CD4-positive, alpha-beta T cell treated with Interleukin-4 for 4 hours (primary cell): ENCODE measurements at places on chromosomes 1 and 21.

DNA sequence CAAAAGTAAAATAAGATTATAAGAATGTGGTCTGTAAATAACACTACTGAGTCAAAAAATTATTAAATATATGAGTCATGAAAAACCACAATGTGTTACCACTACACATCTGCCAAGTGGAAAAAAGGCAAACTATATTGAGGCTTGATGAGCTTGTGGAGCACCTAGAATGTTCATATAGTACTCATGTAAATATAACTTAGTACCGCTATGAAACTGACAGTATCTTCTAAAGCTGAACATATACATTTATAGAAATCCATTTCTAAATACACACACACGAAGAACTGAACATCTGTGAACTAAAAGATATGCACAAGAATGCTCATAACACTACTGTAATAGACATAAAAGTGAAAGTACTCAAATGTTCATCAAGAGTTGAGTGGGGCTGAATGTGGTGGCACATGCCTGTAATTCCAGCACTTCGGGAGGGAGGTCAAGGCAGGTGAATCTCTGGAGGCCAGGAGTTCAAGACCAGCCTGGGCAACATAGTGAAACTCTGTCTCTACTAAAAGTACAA, 18.5 kb upstream of the GBP3 start:
- peak; percentile 44 for DNase-seq

GRCh38 chr1:47656719-47657685, 219.2 kb downstream of the FOXD2 start:
- DNase-seq, result no peak

GRCh38 chr1:203128716-203129500, 1.4 kb downstream of the ADORA1 start:
- no peak for DNase-seq

DNA sequence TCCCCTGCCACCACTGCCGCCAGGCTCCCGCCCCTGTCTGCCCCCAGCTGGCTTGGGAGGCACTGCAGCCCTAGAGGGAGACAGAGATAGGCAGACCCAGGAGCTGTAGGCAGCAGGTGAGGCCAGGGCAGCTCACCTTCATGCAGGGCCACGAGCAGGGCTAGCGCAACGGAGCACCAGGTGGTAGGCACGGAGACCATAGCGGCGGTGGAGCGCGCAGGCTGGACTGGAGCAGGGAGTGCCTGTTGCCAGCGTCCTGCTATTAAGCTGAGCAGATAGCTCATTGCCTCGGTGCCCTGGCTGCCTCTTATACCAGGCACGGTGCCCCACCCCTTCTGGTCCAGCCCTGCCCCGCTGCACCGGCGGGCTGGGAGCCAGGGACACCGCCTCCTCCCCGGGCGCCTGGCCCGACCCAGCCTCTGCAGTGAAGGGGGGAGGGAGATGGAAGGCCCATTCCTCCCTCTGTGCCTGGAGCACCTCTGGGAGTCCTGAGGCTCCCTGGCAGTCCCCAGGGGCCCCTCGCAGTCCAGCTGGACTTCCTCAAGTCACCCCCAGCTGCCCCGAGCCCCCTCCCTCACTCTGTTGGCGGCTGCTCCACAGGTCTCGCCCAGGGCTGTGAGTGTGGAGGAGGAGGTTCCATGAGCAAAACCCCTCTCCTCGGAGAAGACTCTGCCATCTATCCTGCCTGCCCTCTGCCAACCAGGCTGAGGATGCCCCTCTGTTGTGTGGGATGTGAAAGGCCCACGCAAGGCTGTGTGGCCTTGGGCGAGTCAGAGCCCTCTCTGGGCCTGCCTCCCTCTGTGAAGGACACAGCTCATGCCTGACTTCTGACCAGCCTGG, at the start of gene EDN2:
Gene EDN2 (minus strand): TSS at position 282 of the 840 bp plus-strand sequence. CDS start 82 bp downstream, at position 200.
- DNase-seq, result no peak

- no peak for DNase-seq
Observed at GRCh38 chr1:42730002-42730401, 10.0 kb downstream of the CLDN19 start.

DNA sequence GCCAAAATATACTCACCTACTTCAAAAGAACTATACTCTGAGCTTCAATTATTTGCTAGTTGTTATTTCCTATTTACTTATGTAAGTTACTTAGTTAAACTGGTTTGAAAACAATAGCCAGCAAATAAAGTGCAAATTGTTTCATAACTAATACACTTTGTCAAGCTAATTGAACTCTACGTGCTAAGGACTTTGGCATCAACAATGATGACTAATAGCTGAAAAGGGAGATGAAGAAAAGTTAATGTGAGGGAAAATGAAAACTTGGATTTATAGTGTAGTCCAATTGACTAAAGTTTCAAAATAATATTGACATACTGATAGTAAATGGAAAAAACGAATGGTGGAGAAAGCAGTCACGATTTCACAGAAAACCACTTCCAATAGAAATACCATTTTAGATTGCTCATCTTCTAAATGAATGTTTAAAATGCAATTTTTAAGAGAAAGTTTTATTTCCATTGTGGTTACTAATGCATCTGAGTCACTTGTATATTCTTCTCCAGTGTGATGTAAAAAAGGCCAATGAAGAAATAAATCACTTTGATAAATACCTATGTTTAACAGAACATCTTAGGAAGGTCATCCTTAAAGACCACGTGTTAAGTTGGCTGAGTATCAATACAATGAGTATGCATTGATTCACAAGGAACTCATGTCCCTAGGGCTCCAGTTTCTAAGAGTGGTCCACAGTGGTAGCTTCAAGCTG, 455.2 kb downstream of the LTN1 start:
- no peak for DNase-seq

- DNase-seq, result no peak
Observed at GRCh38 chr1:109787211-109787844, 23.6 kb upstream of the EPS8L3 start.

GRCh38 chr1:167627615-167627864, 2.5 kb upstream of the RCSD1 start:
- no peak for DNase-seq

DNA sequence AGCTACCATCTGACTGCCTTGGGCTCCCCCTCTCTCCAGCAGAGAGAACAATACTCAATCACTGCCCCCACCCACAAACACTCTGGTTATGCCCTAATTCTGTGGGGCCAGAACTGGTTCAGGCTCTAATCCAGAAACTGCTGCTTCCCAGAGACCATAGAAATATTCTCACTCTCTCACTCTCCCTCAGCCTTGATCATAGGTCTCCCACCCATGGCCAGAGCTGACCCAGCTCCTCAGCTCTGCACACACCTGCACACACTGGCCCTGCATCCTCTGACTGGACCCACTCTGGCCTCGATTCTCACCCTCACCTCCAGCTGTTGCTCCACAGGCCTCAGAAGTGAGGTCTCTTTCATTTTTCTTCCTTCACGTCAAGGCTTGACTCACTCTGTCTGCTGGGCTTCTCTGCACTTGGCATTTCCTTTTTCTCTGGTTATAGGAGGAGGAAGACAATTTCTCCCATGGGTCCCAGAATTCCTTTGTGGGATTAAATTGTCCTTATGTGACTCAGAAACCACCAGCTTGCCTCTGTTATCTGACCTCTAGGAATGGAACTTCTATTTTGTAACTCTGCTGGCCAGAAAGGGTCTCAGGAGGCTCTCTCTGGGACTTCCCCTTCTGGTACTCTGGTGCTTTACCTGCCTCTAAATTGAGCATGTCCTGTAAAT, 15.6 kb upstream of the ZMYM6 start:
- DNase-seq, result no peak

- DNase-seq, result no peak
Observed at GRCh38 chr21:45536301-45537081, 5.7 kb downstream of the SLC19A1 start.

DNA sequence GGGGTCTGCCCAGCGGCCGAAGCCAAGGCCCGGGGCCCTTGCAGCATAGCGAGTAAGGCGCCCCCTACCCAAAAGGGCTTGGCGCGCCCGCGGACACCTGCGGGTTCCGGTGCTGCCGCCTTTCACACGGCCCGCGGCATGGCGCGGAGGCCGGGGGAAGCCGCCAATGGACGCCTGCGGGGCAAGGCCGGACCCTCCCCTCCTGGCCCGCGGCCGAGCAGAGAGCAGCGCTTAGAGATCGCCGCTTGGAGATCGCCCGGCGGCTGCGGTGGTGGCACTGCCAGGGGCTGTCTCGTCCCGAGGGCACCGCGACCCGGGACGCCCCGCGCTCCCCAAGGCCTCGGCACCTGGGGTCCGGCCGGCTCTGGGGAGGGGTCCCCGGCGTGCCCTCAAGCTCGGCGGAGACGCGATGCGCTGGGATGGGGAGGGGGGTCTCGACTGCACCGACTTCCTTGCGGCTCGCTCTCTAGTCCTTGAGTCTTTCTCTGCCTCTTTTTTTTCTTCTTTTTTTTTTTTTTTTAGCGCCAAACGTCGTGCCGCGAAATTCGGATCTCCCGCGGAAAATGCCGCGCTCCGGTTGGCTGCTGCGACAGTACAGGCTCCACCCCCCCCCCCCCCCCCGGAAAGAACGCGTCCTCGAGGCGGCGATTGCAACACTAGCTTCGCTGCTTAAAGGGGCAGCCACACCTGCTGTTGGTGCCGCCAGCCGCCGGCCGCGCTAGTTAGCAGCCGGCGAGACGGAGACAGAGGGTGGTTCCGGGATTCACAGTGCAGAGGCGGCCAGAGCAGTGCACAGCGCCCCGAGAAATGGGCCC, at the start of gene E2F2:
Gene E2F2 (minus strand): TSS at position 487 of the 815 bp plus-strand sequence. CDS start 440 bp downstream, at position 47.
- DNase-seq, result peak; percentile 87

DNA sequence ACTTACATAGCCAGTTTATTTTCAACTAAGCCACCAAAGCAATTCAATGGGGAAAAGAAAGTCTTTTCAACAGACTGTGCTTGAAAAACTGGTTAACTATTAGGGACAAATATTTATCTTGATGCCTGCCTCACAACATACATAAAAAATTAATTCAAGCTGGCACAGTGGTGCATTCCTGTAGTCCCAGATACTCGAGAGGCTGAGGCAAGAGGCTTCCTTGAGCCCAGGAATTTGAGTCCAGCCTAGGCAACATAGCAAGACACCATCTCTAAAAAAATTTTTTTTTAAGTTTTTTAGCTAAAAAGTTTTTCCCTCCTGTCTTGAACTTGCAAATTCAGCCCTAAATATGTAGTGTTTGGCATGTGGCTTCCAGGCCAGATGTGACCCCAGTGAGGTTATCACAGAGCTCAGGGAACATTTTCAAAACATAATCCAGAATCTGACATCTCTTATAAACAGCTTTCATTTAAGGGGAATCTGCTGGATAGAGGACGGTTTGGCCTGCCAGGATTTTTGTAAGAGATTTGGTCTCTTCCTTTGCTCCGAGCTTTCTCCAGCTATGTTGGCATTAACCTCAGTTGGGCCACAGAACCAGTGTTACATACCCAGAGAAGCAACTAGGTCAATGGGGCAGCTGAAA, 46.4 kb downstream of the COL6A1 start:
- DNase-seq, result no peak

DNA sequence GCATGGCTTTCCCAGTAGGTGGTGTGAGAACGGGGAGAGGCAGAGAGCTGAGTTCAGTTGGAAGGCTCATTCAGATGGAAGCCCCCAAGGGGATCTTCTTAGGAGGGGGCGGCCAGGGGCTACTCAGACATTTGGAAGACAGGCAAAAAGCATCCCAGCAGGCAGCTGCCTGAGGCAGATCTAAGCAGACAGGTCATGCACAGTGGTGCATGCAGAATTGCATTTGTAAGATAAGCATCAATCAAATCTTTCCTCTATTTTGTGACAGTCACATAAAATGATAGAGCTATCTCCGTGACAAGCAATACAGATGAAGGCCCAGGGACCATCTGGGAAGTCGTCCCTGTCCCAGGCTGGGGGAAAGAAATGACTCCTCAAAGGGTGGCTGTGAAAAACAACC, 3.8 kb downstream of the RAB3B start:
- no peak for DNase-seq

DNA sequence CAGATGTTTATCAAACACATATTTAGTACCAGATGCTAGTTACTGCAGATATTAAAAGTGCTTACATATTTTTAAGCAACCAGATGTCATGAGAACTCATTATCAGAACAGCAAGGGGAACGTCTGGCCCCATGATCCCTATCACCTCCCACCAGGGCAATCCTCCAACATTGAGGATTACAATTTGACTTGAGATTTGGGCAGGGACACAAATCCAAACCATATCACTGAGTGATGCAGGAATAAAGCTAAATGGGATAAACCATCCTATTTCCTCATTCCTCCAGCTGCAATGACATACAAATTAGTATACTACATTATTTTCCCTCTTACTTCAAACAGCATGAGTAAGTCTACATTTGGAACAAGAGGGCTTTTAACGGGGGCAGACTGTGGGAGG, 3.1 kb upstream of the KCNK2 start:
- DNase-seq, result no peak

DNA sequence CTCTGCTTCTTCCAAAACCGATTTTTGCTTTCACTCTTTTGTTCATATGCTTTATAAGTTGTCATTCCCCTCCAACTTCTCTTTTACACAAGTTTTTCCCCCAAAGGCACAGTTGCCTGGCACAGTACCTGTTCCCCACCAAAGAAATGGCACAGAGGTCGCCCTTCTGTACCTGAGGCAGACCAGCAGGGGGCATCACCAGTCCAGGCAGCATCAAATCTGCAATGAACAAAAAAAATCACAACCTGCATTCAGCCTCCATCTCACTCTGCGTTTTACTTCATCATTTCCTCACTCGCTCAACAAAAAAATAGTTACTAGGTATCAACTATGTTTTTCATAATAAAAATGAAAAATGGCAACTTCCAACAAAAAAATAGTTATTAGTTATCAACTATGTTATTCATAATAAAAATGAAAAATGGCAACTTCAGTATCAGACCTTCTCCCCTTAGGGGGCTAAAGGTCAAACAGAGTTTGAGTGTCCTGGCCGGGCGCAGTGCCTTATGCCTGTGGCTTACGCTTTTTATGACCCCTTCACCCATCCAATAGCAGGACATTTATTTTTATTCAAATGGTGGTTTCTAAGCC, 4.1 kb downstream of the EIF2D start:
- peak; percentile 48 for DNase-seq

- DNase-seq, result no peak
Observed at GRCh38 chr1:200704986-200705500, 33.6 kb upstream of the CAMSAP2 start.

GRCh38 chr1:25816112-25816718, 3.5 kb upstream of the MTFR1L start:
- DNase-seq, result no peak

DNA sequence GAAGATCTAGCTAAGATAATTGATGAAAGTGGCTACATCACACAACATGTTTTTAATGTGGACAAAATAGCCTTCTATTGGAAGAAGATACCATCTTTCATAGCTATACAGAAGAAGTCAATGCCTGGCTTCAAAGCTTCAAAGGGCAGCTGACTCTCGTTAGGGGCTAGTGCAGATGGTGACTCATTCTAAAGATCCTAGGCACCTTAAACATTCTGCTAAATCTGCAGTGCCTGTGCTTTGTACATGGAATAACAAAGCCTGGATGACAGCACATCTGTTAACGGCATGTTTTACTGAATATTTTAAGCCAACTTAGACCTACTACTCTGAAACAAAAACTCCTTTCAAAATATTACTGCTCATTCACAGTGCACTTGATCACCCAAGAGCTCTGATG, 65.6 kb upstream of the USP24 start:
- no peak for DNase-seq

DNA sequence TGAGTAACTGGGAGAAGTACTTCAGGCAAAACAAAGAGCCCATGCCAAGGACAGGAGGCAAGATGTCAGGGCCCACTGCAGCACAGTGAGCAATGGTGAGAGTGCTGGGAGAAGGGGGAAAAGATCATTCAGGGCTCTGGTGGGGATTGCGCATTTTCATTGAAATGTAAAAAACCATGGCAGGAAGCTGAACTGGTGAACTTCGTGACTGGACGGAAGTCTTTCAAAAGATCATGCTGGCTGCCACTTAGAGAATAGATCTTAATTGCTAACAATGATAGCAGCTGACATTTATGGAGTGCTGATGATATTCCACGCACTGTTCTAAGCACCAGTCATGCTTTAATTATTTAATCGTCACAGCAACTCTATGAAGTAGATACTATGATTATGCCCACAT, 107.0 kb downstream of the TGFBR3 start:
- no peak for DNase-seq
